ENCODE measurements at places on chromosomes 3 and 15.

DNA sequence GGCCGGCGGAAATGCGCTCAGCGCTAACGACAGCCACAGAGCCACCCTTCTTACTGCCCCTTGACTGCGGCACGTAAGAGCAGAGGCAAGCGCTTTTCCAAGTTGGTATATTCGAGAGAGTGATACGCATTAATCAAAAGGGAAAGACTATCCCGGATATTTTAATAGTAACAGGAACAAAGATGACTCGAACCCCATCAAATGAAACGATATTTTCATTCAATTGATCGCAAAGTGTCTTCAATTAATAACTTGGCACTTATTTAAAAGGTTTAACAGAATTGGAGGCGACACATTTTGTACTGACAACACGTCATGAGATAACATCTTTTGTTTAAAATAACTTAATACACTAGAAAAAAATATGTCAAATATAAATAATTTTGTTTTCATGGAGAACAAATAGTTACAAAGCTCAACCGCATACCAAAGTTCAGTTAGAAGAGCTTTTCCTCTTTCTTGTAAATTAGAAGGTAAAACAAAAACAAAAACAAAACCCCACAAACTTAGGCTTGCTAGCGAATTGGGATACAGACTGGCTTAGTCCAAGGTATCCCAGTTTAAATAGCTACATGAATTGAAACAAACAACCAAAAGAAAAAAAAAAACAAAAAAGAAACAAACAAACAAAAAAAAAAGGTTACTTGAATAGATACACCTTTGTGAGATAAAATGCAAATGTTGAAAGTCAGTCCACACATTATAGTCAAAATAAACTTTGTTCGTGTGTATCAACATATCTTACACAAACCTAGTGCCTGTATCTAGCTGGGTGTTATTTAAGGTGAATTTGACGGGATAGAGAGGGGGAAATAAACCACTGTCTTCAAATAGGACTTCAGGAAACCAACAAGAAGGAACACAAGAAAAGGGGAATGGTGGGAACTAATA is 10.2 kb downstream of the SHOX2 start:
- DNase-seq, result peak; percentile 20

GRCh38 chr3:113498221-113499005 is 16.5 kb downstream of the SPICE1 start:
- DNase-seq, result no peak

DNA sequence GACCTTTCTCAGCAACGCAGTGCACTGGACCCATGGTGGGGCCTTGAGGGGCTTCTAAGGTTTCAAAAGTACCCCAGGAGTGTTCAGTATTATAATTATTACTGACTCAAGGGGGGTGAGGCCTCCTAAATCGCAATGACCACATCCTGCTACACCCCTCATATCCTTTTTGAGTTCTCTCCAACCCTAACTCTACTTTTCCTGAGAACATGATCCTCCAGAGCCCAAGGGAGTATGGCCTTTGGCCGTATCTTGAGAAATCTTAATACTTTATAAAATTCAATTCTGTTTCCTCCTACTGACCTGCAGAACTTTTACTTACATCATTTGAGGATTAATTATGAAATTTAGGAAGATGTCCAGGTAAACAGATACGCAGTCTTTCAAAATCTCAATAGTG is 30.4 kb upstream of the RARRES1 start:
- no peak for DNase-seq

GRCh38 chr3:76349715-76350480 is 564.5 kb upstream of the ZNF717 start:
- no peak for DNase-seq

DNA sequence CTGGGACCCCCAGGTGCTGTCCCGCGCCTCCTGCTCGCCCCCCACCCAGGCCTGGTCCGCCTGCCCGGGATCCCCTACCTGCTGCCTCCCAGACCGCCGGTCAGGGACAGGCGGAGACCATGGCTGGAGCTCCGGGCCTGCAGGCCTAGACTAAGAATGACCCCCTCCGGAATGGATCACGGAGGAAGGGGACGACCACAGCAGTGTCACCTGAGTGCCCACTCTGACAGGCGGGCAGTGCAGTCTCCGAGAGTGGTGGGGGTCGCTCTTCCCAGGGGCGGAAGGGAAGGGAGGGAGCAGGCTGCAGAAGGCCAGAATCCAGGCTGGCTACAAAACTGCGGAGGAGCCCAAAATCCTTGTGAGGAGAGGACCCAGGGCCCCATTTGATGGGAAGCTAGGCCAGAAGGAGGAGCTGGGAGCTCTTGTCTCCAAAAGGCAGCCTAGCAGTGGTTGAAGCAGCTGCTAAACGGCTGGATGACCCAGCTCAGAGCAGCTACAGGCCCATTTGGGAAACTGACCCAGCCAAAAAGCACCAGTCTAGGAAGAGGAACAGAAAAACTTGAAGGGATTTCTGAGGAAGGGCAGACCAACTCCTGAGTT is 908 bp upstream of the RAB43 start:
- DNase-seq, result peak; percentile 47

GRCh38 chr3:10023587-10024310 is 2.5 kb upstream of the FANCD2 start:
- DNase-seq, result no peak

DNA sequence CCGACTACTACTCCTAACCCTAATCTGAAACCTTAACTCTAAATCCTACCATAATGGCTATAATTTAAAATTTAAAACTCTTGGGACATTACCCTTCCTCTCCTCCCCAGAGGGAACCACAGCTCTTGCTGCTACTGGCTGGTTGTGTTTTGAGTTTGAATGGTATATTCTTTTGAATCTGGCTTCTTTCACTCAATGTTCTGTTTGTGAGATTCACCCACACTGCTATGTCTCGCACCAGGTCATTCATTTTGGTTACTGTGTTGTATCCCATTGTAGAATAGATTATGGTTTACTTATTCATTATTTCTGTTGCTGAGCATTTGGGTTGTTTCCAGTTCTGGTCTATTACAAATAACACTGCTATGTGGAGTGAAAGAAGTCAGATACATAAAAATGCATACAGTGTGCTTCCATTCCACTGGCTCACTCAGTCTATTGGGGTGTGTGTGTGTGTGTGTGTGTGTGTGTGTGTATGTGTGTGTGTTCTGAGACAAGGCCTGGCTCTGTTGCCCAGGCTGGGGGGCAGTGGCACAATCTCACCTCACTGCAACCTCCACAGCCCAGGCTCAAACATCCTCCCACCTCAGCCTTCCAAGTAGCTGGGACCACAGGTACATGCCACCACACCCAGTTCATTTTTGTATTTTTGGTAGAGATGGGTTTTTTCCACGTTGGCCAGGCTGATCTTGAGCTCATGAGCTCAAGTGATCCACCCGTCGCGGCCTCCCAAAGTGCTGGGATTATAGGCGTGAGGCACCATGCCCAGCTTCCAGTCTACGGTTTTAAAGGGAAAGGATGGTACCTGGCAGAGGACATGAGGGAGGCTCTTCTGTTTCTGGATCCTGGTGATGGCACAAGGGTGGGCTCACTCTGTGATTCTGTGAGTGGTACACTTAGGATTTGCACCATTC is 19.2 kb upstream of the SYNM start:
- DNase-seq, result no peak

- peak; percentile 82 for DNase-seq
Measured at GRCh38 chr3:195260280-195260905, 10.6 kb downstream of the XXYLT1 start.

Measured in mesendoderm (in vitro differentiated cells).